ENCODE measurements at places on chromosomes 7 and 10. TPM values are rescaled to one million over a fixed set of nuclear protein-coding genes. Genes with fewer than 3 reads are reported as not detected.
A peak's percentile ranks its signal among the peaks of the same experiment; 100 is the strongest.

- no peak for DNase-seq
Measured at GRCh38 chr10:74424565-74424964, 273.5 kb downstream of the ADK start.

DNA sequence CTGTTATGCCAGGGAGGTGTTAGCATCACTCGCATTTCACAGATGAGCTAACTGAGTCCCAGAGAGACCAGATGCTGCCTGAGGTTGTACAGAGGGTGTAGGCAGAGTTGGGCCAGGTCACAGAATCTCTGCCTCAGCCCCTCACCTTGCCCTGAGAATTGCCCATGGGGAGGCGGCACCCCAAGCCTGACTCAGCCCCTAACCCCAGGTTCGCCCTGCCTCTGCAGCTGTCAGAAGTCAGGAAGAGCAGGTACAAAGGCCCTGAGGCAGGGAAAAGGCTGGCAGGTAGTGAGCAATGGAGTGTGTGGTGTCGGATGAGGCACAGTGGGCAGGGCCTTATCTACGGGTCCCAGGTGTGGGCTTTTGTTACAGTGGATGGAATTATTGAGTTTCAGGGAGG is 79.4 kb downstream of the MYL10 start:
- peak; percentile 74 for DNase-seq

- no peak for DNase-seq
Measured at GRCh38 chr7:148711191-148712102, 12.7 kb downstream of the CUL1 start.

DNA sequence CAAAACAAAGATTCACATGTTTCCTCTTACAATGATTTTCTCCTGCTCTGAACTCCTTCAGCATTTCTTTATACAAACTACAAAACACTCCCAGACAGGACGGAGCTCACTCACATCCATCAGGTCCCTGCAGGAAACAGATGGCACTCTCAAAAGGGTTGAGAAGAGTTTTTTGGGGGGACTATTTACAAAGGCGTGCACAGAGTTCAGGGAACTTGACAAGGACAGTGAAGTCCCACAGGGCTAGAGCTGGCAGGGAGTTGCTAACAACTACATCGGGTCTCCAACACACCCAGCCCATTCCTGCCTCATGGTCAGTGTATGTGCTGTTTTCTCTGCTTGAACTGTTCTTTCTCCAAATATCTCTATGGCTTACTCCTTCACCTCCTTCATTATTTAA is 24.7 kb upstream of the YAE1 start:
- DNase-seq, result no peak

- no peak for DNase-seq
Measured at GRCh38 chr7:123876557-123877256, 31.7 kb downstream of the HYAL4 start.

GRCh38 chr10:115049960-115050359 is 43.2 kb upstream of the ATRNL1 start:
- no peak for DNase-seq

DNA sequence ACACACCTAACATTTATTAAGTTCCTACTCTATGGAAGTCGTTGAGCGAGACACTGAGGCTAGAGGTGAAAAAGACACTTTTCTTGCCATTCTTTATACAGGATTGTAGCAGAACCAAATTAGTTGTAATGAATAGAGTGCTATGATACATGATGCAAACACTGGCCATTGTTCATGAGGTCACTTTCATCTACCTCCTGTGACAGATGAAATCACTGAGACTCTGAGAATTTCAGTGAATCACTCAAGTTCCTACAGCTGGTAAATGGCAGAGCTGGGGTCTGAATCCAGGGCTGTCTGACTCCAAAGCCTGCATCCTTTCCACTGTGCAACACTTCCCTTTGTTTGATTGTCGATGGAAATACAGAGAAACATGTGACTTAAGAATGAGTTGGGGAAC is 657.6 kb downstream of the LRMDA start:
- no peak for DNase-seq

GRCh38 chr10:118669020-118669791 is 73.8 kb upstream of the PRLHR start:
- peak; percentile 64 for DNase-seq

DNA sequence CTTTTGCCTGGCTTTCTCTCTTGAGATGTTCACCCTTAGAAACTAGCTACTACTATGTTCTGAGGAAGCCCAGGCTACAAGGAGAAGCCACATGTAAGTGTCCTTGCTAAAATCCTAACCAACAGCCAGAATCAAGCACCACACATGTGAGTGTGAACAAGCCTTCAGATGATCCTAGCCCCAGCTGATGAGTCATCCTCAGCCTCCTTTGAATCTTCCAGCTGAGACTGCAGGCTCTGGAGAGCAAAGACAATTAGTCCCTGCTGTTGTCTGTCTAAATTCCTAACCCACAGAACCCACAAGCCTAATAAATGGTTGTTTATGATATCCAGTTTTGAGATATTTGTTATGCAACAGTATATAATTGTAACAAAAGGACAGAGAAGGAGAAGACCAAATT is 92.8 kb upstream of the TAC1 start:
- no peak for DNase-seq

DNA sequence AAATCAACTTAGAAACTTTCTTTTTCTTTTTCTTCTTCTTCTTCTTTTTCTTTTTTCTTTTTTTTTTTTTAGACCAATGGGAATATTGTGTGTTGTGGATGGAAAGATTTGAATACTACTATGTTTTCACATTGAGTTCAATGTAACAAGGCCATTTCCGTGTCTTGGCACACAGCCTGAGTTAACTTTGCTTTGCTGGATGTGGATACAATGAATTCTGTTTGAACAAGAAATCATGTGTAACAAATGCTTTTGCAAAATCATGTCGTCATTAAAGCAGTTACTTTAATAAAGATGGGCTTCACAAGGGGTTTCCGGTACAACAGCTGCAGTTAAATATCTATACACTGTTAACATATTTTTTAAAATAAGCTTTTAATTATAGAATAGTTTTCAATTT is 13.5 kb upstream of the ENTPD1 start:
- DNase-seq, result no peak

DNA sequence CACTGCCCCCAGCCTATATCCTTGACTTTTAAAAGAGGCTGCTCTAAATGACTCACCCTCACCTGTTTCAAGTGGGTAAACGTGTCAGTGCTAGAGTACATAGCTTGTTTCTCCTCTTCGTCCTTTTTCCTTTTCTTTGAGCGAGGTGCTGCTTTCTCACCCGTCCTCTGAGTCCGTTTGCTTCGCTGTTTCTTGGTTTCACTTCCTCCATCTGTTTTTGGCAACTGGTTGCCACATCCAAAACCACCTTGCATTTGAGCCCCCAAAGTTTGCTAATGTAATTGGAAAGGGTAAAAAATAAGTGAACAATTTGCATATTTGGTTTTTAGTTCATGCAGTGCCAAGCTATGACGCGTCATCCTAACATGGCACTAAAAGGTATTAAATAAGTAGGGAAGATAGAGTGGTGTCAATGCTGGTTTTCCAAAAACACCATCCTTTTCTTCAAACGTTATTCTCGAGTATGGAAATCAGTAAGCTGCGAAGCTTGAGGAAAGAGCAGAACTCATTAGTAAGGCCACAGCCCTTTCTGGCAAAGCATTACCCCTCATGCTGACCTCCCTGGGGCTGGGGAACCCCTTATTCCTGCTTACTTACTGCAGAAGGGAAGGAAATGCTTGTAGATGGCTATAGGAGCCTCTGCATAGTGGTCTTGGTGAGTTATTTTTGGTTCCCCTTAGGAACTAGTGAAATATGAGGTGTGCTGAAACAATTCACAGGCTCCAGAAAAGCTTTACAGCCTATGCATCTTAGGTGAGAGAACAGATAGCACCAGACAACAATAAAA is 133.5 kb downstream of the GALNT11 start:
- no peak for DNase-seq

GRCh38 chr10:103280031-103280430 is 3.1 kb downstream of the INA start:
- no peak for DNase-seq

- DNase-seq, result no peak
Measured at GRCh38 chr7:118039963-118040489, 143.9 kb upstream of the LSM8 start.

GRCh38 chr7:86925221-86925620 is 134.2 kb downstream of the ELAPOR2 start:
- no peak for DNase-seq

GRCh38 chr7:15764010-15764409 is 77.5 kb upstream of the MEOX2 start:
- no peak for DNase-seq

- DNase-seq, result no peak
Measured at GRCh38 chr7:47681249-47681810, 99.4 kb upstream of the TNS3 start.

GRCh38 chr7:2355705-2356008 is 1.0 kb downstream of the EIF3B start:
- no peak for DNase-seq

- DNase-seq, result no peak
Measured at GRCh38 chr7:134593530-134594392, 44.9 kb downstream of the AKR1B15 start.

GRCh38 chr7:138738114-138738513 is 37.0 kb upstream of the SVOPL start:
- DNase-seq, result no peak

GRCh38 chr10:94627511-94627910 is 56.0 kb upstream of the CYP2C18 start:
- no peak for DNase-seq

DNA sequence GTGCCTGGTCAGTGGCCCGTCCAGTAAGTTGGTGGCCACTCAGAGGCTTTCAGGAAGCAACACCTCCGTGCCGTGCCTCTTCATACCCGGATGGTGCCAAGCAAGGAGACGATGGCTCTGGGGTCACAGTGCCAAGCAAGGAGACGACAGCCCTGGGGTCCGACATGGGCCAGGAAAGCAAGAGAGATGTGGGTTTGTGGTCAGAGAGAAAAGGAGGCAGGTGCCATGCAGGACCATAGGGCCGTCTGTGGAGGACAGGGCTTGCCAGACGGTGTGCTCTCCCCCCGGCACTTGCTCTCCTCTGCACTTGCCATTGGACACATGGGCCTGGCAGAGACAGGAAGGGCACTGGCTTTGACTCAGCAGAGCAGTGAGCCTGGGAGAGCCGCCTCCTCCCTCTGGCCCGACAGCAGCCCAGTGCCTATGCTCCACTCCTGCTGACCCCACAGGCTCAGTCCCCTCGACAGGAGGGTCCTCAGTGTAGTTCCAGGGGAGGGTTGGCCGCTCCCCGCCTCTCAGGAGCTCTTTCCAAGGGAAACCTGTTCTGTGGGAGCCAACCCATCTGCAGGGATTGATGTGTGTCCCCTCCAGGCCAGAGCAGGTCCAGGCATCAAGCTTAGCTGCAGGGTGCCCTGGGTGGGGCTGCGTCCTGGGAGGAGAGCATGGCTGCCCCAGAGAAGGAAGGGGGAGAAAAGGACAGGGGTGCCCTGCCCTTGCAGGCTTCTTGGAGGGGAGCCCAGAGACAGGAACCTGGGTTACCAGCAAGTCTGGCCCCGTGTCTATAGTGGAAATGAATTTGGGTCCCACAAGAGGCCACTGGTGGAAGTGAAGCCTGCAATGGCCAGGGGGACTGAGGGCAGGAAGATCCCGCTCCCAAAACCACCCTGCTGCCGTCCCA is 7.6 kb upstream of the CALML5 start:
- DNase-seq, result no peak

GRCh38 chr10:59970396-59971368 is 64.3 kb upstream of the CCDC6 start:
- DNase-seq, result no peak

DNA sequence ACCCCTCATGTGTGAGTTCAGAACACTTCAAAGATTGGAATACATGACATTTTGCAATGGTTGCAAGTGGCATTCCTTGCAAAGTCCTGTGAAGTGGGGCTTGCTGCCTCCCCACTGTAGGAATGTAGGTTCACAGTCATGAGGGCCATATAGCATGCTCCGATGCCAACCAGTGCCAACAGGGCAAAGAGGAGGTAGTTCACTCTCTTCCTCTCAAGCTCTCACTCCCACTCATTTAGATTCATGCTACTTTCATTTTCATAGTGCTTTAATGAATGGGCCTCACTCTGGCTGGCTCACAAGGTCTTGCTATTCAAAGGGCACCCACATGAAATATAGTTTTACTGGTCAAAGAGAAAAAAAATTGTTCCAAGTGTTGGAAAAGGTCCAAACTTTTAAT is 169.9 kb upstream of the AOAH start:
- DNase-seq, result no peak

DNA sequence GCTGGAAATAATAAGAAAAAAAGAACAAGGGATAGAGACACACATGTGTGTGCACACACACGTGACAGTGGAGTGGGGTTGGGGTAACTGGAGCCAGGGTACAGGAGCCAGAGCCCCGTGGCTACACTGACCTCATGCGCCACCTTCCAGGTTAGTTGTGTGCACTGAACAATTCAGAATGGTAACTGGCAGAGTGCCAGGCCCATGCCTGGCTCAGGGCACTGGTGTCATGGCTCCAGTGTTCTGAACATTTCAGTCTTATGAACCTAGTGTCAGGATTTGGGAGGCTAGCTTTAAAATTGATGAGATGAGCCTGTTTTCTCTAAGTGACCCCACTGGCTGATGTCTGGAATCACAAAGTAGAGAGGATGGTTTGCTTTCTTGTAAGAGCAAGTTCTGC is 269.6 kb downstream of the SORCS3 start:
- no peak for DNase-seq

DNA sequence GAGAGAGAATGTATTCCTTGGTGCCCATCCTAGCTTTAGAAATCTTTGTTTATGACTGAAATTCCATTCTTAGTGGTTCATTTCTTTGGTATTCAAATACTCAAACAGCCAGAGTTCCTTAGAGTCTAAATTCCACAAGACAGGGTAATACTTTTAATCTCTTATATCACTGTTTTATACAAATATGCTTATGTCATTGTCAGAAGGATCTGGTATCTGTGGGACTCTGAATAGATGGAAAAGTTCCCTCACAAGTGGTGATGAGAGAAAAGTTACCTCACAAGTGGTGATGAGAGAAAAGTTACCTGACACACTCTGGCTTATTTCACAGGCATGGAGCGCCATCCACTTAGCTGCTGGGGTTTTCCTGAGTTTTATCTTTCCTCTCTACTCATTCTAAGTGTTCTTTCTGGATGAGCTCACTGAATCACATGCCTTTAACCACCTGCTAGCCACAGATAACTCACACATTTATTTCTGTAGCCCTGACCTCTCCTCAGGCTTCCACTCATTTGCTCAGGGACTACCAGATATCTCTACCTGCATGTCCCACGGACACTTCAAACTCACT is 784.0 kb downstream of the SUGCT start:
- DNase-seq, result no peak

The ADCK2 gene
- 13.3 TPM for total RNA-seq

The HOXA2 gene
- total RNA-seq, result 1.2 TPM

The TMEM229A gene
- total RNA-seq, result not detected

The NKX1-2 gene
- total RNA-seq, result not detected

The AOAH gene
- 9.4 TPM for total RNA-seq

The SYT15B gene
- total RNA-seq, result 1.2 TPM

The MRPS24 gene
- total RNA-seq, result 78.5 TPM

The OR2A1 gene
- total RNA-seq, result 0.16 TPM

The HECW1 gene
- total RNA-seq, result 2.6 TPM

The PPP1R17 gene
- not detected for total RNA-seq

The PHKG1 gene
- 2.8 TPM for total RNA-seq

The NOS3 gene
- 57.1 TPM for total RNA-seq

The DGKB gene
- 0.35 TPM for total RNA-seq

The VSTM4 gene
- total RNA-seq, result 41.7 TPM

The ZNF800 gene
- 40.2 TPM for total RNA-seq
